Stromal cell of bone marrow (primary cell): ENCODE measurements at places on chromosomes 7 and 10.

DNA sequence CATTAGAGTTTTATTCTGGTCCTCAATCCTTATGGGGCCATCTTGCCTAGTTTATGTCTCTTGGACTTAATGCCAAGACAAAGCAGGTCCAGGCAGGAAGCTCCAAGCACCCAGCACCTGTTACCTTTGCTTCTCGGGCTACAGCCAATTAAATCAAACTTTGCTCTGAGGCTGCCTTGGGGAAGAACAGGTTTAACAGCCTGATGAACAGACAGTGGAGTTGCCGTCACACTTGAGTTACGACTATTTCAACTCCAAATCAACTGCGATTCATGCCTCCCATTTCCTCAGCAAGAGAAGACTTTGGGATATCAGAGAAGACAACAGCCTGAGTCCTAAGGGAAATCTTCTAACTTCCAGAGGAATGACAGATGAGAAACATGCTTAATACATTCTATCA, 62.2 kb downstream of the XPNPEP1 start:
- DNase-seq, result no peak

DNA sequence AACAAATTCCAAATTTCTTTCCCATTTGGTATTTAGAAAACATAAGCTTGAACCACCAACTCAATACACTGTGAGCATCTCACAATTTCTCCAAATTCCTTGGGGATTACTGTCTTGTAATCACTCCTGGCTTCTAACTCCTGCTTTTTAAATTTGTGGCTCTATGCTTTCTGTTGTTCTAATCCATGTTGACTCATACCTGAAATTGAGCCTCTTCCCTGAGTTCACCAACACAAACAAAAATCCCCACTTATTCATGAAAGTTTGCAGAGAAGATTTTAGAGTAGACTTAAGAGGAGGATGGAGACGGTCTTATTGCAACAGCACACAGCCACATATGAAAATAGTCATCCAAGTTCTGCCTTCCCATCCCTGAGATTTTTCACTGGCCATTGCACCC, 252.5 kb downstream of the PTEN start:
- DNase-seq, result peak; percentile 36

GRCh38 chr10:80407812-80408241, 524 bp upstream of the PRXL2A start:
- no peak for DNase-seq

- no peak for DNase-seq
These were observed 224.3 kb downstream of the MDFIC start for GRCh38 chr7:115146148-115146547.

DNA sequence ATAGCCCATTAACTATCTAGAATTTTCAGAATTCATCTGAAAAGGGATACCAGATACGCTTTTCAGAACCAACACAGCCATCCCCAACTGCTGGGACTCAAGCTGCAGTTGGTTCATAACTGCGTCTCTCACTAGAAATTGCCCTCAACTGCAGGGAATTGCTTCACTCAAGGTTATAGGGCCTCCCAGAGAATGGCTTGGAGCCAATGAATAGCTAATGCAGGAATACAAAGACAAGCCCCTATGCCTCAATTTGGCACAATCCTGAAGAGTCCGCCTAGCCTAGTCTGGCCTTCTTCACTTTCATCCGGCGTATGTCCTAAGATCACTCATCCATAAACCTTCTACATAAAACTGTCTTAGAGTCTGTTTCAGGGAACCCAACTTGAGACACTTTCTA, 164.0 kb downstream of the SKAP2 start:
- no peak for DNase-seq

DNA sequence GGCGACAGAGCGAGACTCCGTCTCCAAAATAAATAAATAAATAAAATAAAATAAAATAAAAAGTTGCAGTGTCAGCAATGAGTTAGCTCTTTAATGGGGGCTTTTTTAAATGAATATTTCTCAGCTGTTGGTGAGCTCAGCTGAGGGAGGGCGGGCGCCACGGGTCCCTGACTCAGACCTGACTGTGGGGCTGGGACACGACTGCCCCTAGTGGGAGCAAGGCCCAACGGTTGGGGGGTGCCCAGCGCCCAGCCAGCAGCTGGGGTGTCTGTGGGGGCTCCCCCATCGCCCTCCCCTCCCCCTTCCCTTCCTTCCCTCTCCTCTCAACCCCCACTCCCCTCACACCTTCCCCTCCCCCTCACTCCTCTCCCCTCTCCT, 46.6 kb downstream of the PWWP2B start:
- no peak for DNase-seq

DNA sequence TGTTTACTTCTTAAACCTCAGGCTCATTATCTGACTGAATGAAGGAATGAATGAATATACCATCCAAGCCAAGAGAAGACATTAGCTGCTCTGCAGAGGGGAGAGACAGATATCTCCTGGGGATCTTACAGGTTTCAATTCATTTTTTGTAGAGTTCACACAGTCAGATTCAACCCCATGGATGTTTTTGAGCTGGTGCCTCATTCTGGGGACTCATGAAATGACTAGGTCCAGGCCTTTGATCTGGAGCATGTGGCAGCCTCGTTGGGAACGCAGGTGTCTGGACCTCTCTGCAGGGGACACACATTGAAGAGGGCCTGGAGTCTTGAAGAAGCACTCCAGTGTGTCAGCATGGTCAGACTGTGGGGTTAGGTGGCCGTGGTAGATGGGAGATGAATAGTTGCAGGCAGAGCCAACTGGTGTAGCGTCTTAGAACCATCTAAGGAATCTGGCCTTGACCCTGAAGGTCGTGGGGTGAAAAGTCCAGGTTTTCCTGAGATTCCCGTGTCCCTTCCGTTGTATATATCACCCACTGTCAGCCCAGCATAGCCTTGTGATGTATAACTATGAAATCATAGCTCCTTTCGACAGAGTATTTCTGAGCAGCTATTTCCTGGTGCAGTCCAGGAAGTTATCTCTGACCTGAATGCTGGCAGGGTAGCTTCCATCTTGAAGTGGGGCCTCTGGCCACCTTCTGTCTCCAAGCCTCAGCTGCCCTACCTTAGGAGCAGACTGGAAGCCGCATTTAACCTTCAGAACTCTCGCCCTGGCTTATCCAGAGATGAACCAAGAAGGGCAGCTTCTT, 22.3 kb downstream of the BTBD16 start:
- DNase-seq, result no peak
